Gastroesophageal sphincter (tissue), 4 donors: ENCODE measurements at places on chromosomes 1 and 21. TPM values are rescaled to one million over a fixed set of nuclear protein-coding genes. Genes with fewer than 3 reads are reported as not detected.

DNA sequence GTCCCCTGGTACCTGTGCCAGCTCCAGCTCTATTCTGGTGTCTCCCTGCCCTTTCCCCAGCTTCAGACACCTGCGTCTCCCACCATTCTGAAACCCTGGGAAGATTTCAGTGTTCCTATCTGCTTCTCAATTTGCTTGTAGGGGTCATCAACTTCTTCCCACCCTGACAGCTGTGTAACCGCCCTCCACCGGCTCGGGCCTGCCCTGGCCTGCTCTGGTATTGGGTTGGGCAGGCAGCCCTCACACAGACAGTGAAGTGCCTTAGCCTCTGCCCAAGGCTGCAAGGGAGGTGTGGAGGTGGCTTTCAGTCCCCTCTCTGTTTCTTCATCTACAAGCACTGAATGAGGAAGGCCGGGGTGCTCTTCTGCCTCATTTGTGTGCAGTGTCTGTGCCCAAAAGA is 97.2 kb downstream of the LAMC2 start:
- ATAC-seq: no peak

KIF21B gene
- total RNA-seq: 1.2 TPM

- no peak for ATAC-seq
Measured at GRCh38 chr1:84410328-84411095, 12.2 kb downstream of the DNASE2B start.

DNA sequence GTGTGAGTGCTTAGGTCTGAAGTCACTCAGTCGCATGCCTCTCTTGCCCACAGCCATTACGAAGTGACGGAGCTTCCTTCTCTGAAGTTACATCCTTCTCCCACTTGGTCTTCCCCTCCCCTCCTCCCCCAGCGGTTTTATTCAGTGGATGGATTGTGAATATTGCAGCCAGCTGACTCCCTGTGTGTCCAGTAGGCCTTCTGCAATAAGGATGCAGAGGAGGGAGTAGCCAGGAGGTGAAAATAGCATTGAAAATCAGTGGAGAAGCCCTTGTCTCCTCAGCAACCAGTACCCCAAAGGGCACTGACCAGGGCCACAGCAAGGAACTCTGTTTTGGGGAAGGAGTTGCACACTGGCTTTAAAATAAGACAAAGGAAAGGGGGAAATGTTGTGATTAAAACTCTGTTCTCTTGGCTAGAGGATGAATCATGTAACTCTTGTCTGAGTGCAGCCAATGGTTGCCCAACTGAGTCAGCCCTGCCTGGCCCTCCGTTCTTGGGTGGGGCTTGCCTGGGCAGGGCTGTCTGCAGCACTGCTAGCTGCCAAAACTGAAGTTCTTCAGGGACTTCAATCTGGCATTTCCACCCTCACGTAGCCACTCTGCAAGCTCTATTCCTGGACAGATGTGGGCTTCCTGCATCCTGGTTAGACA is 4.3 kb downstream of the S100A10 start:
- peak; percentile 46 for ATAC-seq

DNA sequence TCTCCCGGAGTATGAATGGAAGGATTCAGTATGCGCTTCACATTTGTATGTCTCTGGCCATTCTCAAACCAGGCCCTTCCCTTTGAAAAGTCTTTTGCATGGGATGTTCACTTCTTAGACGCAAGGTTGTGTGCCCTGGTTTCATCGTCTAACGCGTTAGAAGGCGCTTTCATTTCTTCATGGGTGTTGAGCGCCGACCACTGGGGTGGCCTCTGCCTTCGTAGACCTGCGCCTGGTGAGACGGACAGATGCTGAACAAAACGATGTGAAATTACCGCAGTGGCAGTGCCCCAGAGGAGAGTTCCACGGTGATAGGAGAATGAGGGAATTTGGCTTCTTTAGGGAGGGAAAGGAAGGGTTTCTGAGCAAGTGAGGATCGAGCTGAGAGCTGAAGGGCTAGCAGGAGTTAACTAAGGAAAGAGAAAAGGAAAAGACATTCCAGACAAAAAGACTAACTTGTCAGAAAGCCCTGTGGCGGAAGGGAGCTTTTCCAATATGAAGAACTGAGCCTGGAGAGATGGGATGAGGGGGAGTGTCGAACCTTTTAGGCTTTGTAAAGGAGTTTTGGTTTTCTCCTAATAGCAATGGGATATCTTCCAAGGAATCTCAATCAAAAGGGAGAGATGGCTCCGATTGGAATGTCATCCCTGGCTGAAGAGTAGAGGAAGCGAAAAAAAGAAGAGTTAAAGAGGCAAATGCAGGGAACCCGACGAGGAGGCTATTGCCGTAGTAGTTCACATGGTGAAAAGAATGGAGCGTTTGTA is 951 bp downstream of the GGPS1 start:
- no peak for ATAC-seq

- peak; percentile 4 for ATAC-seq
Measured at GRCh38 chr1:119713039-119713748, 1.5 kb downstream of the PHGDH start.

FAM163A gene
- total RNA-seq: 0.67 TPM

AIM2 gene
- total RNA-seq: not detected

GRCh38 chr1:42940851-42941639 is 17.6 kb downstream of the SLC2A1 start:
- no peak for ATAC-seq

- no peak for ATAC-seq
Measured at GRCh38 chr1:18637511-18637960, 6.9 kb downstream of the PAX7 start.

CFAP107 gene
- total RNA-seq: not detected

SYT11 gene
- total RNA-seq: 25.7 TPM

DNA sequence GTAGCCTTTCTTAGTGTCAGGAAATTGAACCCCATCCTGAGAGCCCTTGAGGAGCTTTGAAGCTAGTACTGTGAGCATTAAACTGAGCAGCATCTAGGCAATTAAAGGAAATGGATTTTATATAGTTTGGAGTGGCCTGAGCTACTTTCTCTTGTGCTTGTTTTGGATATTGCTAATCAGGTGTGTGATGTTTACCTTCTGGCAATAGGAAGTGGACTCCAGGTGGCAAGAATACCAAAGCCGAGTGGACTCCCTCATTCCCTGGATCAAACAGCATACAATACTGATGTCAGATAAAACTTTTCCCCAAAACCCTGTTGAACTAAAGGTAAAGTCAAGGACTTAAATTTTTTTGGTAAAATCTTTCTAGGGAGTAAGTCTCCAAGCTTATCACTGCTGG is 79.4 kb downstream of the MACF1 start:
- no peak for ATAC-seq

DNA sequence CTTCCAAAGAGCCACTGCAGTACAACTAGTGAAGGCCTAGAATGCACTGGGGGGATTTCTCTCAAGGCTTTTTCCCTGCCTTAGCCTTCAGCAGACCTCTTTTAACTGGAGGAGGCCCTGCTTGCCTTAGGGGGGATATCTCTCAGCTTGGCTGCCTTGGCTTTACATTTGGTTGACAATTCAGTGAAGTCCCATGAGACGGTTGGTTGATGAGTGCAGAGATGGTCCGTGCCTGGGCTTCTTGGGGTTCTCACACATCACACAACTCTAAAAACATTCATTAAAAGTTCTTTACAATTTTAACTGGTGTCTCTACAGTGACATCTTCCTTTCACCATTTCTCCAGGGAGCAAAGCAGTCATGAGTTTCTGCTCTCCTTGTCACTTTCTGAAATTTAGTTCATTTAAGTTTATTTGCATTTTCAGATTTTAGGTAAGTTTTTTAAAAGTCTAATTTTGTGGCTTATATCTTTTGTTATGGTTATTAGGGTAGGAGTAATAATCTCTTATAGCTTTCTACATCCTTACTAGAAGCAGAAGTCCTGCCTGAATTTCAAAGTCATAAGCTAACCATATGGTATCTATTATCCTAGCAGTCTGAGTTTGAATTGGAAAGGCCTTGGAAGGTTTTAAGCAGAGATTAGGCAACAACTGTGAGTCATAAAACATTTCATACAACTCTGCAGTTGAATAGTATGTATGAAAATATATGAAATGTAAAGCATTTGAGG is 487.6 kb downstream of the DPYD start:
- ATAC-seq: peak; percentile 41

DNA sequence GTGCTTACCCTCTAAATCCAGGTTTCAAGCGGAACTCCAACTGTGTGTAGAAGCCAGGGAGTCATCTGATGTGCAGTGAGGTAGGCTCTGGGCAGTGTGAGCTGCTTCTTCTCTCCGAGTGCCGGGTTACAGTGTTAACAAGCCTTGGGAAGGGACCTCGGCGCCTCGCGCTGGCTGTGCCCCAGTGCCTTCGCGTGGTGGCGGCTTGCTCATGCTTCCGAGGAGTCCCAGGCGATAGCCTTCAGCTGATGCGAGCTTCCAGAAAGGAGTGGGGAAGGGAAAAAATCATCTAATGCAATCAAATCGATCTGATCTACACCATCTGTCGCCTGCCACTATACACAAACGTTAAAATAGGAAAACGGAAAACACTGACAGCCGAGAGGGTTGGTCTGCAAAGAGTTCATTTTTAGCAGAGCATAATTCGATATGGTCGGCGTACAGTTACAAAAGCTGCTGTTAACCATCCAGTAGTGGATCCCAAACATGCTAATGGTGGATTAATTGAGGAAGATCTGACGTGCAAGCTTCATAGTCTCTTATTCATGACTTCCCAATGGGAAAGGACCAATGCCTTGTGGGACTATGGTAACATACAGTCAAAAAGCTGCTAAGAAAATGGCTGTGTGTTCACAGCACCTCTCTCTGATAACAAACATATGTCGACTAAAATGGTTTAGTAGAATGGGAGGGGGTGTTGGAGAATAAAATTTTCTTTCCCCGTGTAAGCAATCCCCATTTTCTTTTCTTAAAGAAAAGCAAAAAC is 128.7 kb upstream of the DPYD start:
- no peak for ATAC-seq

DNA sequence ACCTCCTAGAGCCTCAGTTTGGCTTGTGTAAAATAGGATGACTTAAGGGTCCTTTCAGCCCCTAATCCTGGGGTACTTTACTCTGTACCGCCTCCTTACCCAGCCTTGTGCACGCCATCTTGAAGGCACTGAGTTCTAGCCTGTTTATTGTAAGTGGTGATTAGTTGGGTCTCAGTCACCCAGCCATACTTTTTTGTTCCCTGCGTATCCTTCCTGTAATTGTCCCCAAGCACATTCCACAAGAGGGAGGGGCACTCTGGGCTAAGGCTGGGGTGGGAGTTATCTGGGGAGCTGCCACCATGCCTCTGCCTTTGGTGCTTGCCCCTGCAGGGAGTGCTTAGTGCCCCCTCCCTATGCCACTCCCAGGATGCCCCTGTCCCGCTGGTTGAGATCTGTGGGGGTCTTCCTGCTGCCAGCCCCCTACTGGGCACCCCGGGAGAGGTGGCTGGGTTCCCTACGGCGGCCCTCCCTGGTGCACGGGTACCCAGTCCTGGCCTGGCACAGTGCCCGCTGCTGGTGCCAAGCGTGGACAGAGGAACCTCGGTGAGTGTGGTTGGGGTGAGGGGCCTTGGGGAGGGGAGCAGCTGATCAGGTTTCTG is 856 bp downstream of the FDPS start:
- no peak for ATAC-seq

GRCh38 chr21:35743571-35743970 is 316.8 kb downstream of the SETD4 start:
- ATAC-seq: no peak

GRCh38 chr1:115029526-115029925 is at the start of gene TSHB:
Gene TSHB, plus strand, starts transcription at chr1:115029826. Its CDS starts 3,537 bp downstream, at chr1:115033363.
- ATAC-seq: no peak

TNFRSF18 gene
- total RNA-seq: not detected

ODF2L gene
- 17.5 TPM for total RNA-seq

GRCh38 chr1:1629430-1630190 is 2.4 kb upstream of the MMP23B start:
- ATAC-seq: no peak

DNA sequence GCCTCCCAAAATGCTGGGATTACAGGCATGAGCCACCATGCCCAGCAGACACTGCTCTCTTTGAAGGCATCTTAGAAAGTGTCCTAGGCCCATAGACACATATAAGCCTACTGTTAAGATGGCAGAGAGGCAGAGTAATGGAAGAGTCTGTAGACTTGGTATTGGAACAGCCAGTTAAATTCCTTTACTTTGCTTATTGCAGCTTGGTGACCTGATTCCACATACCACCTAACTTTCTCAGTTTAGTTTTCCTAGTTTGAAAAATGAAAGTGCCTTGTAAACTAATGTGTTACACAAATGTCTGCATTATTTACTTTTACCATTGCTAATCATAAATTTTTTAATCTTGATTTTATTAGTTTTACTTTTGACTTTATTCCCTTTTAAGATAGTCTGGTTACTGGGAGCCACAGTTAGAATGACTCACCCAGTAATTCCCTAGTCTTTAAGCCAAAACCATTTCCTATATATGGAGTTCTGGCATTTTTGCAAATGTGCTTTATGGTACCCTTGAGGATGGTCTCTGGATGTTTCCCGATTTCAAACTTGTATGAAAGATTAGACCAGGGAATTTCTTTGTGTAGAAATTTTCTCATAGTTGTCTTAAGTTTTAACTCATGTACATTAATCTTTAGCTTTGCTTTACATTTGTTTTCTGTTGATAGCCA is 6.4 kb downstream of the SMAP2 start:
- no peak for ATAC-seq
